ENCODE measurements at places on chromosomes 3 and 15. TPM values are rescaled to one million over a fixed set of nuclear protein-coding genes. Genes with fewer than 3 reads are reported as not detected.

DNA sequence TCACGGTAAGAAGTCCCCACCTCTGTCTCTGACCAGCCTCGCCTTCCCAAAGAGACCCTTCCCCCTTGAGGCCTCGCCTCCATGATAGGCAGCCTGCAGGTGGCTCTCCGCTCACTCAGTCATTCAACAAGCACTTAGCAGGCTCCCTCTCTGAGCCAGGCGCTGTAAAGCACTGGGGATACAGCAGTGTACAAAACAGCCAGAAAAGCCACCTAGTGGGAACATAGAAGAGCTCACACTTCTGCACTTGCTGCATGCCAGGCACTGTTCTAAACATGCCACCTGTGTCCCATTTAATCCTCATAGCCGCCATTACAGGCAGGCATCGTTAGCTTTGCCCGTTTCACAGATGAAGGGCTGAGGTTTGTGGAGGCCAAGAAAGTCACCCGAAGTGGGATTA, 56.0 kb downstream of the SEMA3G start:
- H3K4me3 ChIP-seq = no peak overlapping the region
- no peaks in the 10 kb centered on the region for H3K36me3 ChIP-seq
- H3K27me3 ChIP-seq = no peaks in the 10 kb centered on the region
- DNase-seq = no peak
- no peak overlapping the region for H3K27ac ChIP-seq

DNA sequence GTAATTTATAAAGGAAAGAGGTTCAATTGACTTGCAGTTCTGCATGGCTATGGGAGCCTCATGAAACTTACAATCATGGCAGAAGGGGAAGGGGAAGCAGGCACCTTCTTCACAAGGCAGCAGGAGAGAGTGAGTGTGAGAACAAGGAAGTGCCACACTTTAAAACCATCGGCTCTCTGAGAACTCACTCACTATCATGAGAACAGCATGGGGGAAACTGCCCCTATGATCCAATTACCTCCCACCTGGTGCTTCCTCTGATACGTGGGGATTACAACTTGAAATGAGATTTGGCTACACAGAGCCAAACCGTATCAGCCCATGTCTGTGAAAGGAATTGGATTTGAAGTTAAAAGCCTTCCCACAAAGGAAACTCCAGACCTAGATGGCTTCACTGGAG, 39.1 kb downstream of the TKT start:
- no peaks in the 10 kb centered on the region for H3K36me3 ChIP-seq
- H3K27me3 ChIP-seq = no peaks in the 10 kb centered on the region
- no peak overlapping the region for H3K27ac ChIP-seq
- no peaks in the 10 kb centered on the region for H3K4me1 ChIP-seq
- H3K4me3 ChIP-seq = no peak overlapping the region

- no peaks in the 10 kb centered on the region for H3K36me3 ChIP-seq
- DNase-seq = no peak
- no peaks in the 10 kb centered on the region for H3K27me3 ChIP-seq
- no peaks in the 10 kb centered on the region for H3K4me1 ChIP-seq
Measured at GRCh38 chr3:51706021-51706485, 815 bp upstream of the GRM2 start.

DNA sequence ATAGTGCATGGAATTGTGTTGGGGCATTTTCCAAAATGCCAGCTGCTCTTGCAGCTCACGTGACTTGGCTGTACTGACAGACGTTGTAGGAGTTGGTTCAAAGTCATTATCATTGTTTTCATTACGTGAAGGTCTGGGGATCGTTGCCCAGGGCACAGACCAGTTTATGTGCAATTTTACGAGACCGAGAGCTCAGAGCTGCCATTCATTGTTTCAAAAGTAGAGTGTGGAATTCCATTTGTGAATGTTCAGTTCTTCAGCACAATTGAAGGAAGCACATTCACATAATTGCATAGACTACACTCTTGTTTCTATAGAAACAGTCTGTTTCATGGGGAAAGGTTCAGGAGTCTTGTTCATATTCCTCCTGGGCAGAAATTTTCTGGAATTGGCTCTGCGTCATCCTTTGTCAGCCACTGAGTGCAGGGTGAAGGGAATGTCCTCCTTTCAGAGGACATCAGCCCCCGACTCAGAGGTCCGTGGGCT, 54.5 kb downstream of the GABRG3 start:
- no peaks in the 10 kb centered on the region for H3K36me3 ChIP-seq
- H3K27ac ChIP-seq = no peak overlapping the region
- no peaks in the 10 kb centered on the region for H3K4me1 ChIP-seq
- DNase-seq = no peak

- no peaks in the 10 kb centered on the region for H3K4me1 ChIP-seq
- no peaks in the 10 kb centered on the region for H3K27me3 ChIP-seq
- no peak for DNase-seq
- no peaks in the 10 kb centered on the region for H3K36me3 ChIP-seq
- no peak overlapping the region for H3K27ac ChIP-seq
- no peak overlapping the region for H3K4me3 ChIP-seq
Measured at GRCh38 chr15:89936051-89936785, 23.5 kb upstream of the ARPIN start.

DNA sequence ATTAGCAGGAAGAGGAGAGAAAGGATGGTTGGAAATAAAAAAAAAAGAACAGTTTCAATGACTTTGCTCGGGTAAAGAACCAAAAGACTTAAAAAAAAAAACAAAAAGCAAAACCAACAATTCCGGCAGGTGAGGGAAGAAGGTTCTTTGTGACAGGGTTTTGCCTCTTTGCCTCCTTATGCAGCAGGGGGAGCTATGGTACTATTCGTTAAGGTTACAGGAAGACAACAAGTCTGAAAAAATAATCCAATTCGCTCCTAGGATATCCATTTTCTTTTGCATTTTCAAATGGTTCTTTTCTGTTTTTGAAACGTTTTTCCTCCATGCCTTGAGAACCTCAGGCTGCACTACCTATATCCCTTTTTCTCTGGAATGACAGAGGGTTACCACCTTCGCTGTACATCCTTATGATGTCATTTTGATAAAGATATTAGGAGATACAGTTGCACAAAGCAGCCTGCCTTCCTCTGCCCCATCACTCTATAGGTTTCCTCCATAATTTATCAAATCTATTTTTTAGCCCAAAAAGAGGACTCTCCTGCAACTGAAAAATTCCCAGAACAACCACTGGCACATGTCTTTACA, 55.0 kb downstream of the CFAP20DC start:
- DNase-seq = no peak
- H3K27ac ChIP-seq = no peak overlapping the region
- no peaks in the 10 kb centered on the region for H3K36me3 ChIP-seq
- H3K27me3 ChIP-seq = no peaks in the 10 kb centered on the region
- H3K4me3 ChIP-seq = no peak overlapping the region
- peaks cover 2% of the 10 kb centered on the region for H3K4me1 ChIP-seq

DNA sequence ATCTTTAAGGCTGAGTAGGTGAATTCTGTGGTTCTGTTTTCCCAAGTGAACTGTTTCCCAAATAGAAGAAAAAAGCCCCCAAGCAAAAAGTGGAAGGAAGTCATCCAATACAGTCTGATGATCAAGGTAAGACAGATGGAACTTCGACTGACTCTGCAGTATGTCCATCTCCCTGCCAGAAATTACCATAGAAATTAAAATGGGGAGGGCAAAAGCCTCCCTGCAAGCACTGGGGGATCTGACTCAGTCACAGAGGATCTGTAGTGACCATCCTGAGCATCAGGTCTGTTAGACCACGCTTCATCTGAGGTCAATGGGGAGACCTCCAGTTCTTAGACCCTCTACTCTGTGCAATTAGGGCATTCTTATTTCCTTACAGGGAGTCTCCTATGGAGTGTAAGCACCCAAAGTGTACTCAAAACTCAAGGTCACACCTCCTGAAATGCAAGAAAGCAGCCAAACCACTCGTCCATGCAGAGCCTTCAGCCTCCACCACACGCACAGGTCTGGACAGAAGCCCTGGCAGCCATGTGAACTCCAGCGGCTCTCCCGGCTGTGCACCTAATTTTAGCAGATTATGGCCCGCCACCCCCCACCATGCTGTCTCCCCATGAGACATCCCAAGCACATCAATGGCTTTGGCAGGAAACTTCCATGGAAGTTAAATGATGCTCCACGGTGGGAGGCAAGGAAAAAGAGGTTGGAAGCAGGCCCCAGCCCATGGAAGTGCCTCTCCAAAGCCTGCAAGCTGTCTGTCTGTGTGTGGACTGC, 348.7 kb downstream of the NTRK3 start:
- DNase-seq = no peak
- H3K4me1 ChIP-seq = no peaks in the 10 kb centered on the region
- H3K27ac ChIP-seq = no peak overlapping the region
- no peak overlapping the region for H3K4me3 ChIP-seq

- no peak for DNase-seq
- H3K27ac ChIP-seq = no peak overlapping the region
- no peak overlapping the region for H3K4me3 ChIP-seq
- H3K4me1 ChIP-seq = no peaks in the 10 kb centered on the region
Measured at GRCh38 chr3:79103307-79103706, 664.5 kb downstream of the ROBO1 start.

DNA sequence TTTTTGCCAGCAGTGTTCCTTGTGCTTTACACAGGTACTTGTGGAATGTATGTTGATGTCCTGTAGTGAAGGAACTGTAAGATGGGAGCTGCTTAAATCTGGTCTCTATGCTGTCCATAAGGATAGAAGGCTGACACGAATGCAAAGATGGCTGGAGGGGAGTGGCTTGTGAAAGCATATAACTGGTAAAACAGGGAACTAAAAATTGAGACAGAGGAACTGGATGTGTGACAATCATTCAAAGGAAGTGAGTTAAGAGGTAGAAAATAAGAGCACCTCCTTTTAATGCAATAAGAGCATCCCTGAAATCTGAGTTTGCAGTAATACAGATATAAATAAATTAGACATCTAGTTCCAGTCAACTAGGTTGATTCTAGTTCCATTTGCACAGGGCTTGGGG, 35.2 kb downstream of the RNF13 start:
- no peaks in the 10 kb centered on the region for H3K36me3 ChIP-seq
- peaks cover 2% of the 10 kb centered on the region for H3K4me1 ChIP-seq
- no peaks in the 10 kb centered on the region for H3K27me3 ChIP-seq
- no peak for DNase-seq
- H3K27ac ChIP-seq = no peak overlapping the region

GRCh38 chr3:117130222-117130621, 420.6 kb downstream of the TUSC7 start:
- H3K4me3 ChIP-seq = no peak overlapping the region
- no peaks in the 10 kb centered on the region for H3K36me3 ChIP-seq
- no peaks in the 10 kb centered on the region for H3K4me1 ChIP-seq
- H3K27me3 ChIP-seq = no peaks in the 10 kb centered on the region
- H3K27ac ChIP-seq = no peak overlapping the region

DNA sequence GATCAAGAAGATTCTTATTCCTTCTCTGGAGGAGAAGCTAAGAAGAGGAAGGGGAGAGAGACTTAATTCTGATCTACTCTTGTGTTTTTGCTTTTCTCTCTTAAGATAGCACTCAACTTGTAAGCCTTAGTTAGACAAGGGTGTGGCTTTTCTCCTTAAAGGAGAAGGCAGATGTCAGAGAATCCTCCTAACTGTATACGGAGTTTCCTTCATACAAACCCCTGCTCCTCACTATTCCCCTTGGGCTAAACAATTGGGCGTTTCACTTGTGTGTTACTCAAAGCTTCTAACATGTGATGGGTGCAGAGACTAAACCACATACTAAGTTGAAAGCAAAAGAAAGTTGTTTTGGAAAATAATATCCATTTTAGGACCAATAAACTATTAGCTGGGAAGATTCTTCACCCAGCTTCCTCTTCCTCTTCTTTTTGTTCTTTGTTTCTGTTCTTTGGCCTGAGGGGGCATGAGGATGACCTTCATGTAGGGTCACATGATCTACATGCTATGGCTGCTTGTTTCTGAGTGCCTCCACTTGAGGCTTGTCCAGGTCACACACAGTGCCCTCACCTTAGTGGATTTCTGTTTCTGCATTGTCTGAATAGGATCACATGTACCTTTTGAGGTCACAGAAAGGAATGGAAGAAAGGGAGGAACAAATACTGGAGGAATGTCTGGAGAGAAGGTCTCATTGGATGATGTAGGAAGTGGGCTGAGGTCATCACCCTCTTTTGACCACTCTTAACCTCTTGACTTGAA, 14.6 kb downstream of the SPINK8 start:
- no peak overlapping the region for H3K4me3 ChIP-seq
- no peak for DNase-seq

GRCh38 chr3:153495422-153495821, 333.4 kb downstream of the RAP2B start:
- no peaks in the 10 kb centered on the region for H3K36me3 ChIP-seq
- H3K4me1 ChIP-seq = no peaks in the 10 kb centered on the region
- no peak overlapping the region for H3K4me3 ChIP-seq
- H3K27ac ChIP-seq = no peak overlapping the region
- no peak for DNase-seq

GRCh38 chr3:86930181-86930580, 60.8 kb downstream of the VGLL3 start:
- H3K4me3 ChIP-seq = no peak overlapping the region
- no peaks in the 10 kb centered on the region for H3K27me3 ChIP-seq
- H3K4me1 ChIP-seq = no peaks in the 10 kb centered on the region
- H3K27ac ChIP-seq = no peak overlapping the region
- DNase-seq = no peak
- no peaks in the 10 kb centered on the region for H3K36me3 ChIP-seq

- H3K4me1 ChIP-seq = no peaks in the 10 kb centered on the region
- no peak for DNase-seq
- no peak overlapping the region for H3K4me3 ChIP-seq
Measured at GRCh38 chr3:67557848-67558355, 96.5 kb downstream of the SUCLG2 start.

DNA sequence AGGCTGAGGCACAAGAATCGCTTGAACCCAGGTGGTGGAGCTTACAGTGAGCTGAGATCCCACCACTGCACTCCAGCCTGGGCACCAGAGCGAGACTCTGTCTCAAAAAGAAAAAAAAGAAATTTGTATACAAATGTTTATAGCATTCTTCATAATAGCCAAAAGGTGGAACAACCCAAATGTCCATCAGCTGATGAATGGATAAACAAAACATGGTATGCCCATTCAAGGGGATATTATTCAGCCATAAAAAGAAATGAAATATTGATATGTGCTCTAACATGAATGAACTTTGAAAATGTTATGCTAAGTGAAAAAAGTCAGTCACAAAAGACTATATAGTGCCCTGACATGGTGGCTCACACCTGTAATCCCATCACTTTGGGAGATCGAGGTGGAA, 11.4 kb downstream of the LHFPL4 start:
- H3K27ac ChIP-seq = no peak overlapping the region
- H3K4me3 ChIP-seq = no peak overlapping the region
- no peaks in the 10 kb centered on the region for H3K36me3 ChIP-seq
- DNase-seq = no peak

DNA sequence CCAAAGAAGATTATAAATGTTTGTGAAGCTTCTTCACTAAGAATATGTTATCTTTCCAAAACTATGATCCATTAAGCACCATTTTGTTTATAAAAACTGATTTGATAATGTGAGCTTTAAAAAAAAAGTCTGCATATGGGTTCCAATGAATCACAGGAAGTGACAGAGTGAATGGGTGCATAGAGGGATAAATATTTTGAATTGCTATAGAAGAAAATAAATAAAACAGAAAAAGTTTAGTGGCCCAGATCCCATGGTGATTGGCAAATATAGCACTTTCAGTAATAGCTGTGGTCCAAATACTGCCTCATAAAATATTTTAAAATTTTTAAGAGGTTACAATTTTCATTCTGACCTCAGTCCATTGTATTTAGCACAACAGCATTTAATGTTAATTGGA, 19.2 kb downstream of the CPA3 start:
- no peak for DNase-seq
- peaks cover 3% of the 10 kb centered on the region for H3K4me1 ChIP-seq
- H3K4me3 ChIP-seq = no peak overlapping the region
- H3K27ac ChIP-seq = no peak overlapping the region

DZIP1L gene
- 4.9 TPM for polyA plus RNA-seq

PLAAT1 gene
- 0.18 TPM for polyA plus RNA-seq

ST6GAL1 gene
- 13.7 TPM for polyA plus RNA-seq

HESX1 gene
- 1.3 TPM for polyA plus RNA-seq

CPLX3 gene
- polyA plus RNA-seq = not detected

SLC6A20 gene
- polyA plus RNA-seq = 0.05 TPM

SLC28A2 gene
- not detected for polyA plus RNA-seq

All from ovary (tissue), 10 donors.